Stimulated activated CD8-positive, alpha-beta memory T cell treated with anti-CD3 and anti-CD28 coated beads, Interleukin-15, amount 100 ng/mL, for 24 hours (primary cell): ENCODE measurements at places on chromosomes 3 and 15.

DNA sequence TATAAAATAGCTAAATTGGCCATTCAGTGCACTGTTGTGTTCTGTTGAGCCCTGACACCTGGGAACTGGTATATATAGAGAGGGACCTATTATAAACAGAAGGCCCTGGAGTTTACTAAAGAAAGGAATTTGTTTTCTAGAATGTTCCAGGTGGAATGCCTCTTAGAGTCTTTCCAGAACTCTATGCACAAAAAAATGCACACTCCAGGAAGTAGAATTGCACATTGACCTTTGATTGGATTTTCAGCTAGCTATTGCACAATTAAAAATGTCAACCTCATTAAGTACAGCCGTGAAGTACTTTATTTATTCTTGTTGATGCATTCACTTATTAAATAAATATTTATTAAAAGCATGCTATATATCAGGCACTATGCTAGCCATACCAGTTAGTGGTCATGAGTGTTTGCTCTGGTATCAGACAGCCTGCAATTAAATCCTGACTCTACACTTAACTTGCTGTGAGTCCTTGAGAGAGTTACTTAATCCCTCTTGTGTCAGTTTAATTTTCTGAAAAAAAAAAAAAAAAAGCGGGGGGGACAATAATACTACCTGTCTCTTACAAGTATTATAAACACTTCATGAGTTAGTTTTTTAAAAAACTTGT lies 40.8 kb downstream of the NDUFB4 start:
- DNase-seq = no peak

- no peak for DNase-seq
Observed at GRCh38 chr3:196012941-196013476, 68.9 kb downstream of the TFRC start.

GRCh38 chr3:190517687-190518086 lies 3.8 kb downstream of the IL1RAP start:
- no peak for DNase-seq

GRCh38 chr3:85726241-85726640 lies 767.5 kb downstream of the CADM2 start:
- no peak for DNase-seq

- DNase-seq = no peak
Observed at GRCh38 chr3:10693457-10693856, 122.6 kb upstream of the SLC6A11 start.

- no peak for DNase-seq
Observed at GRCh38 chr3:110623571-110623970, 448.0 kb upstream of the NECTIN3 start.
